Prostate gland (tissue), 2 donors: ENCODE measurements at places on chromosomes 2 and 18.

- DNase-seq: no peak
Observed at GRCh38 chr2:19643117-19643518, 258.7 kb downstream of the TTC32 start.

- DNase-seq: no peak
Observed at GRCh38 chr2:240131296-240131695, 4.8 kb downstream of the COPS9 start.

- DNase-seq: no peak
Observed at GRCh38 chr2:36170805-36171204, 184.8 kb upstream of the CRIM1 start.

GRCh38 chr18:37397814-37398213, 167.8 kb downstream of the CELF4 start:
- DNase-seq: no peak

GRCh38 chr2:27527182-27527581, 30.5 kb downstream of the GCKR start:
- no peak for DNase-seq

DNA sequence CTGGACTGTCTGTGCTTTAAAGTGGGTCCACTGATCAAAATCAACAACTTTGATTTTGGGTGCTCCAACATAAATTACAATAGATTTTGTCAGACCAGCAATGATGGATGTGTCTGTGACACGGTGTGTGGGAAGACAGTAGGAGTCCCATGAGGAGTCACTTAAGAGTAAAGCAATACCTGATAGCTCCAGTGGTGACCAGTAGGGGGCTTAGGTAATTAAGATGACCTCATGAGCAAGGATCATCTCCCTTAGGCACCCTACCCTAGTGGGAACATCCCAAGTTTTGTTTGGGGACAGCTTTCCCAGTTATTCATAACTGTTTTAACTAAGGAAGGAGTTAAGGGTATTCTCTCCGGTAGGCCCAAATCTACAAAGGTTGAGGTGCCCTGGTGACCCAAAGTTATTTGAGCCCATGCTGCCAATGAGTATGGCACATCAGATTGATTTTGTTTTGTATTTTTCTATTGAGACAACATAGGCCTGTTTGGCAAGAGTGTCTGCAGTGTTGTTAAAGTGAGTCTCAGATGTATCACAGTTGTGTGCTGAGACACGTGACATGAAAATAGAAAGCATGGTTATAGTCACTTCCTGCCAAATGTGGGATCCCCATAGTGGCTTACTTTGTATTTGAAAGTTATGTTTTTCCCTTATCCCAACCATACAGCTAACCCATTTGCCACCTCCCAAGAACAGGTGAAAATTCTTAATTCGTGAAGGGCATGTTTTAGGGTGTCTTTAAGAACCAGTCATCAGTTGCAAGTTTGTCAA, 1337.6 kb upstream of the SLC39A10 start:
- DNase-seq: no peak

GRCh38 chr2:231399853-231400680, 4.6 kb downstream of the B3GNT7 start:
- DNase-seq: no peak
